Pulmonary artery endothelial cell (primary cell): ENCODE measurements at places on chromosomes 11 and 22. TPM values are rescaled to one million over a fixed set of nuclear protein-coding genes. Genes with fewer than 3 reads are reported as not detected.

PATE4 gene
- not detected in 2 replicates for total RNA-seq

GGTLC2 gene
- total RNA-seq, result not detected in 2 replicates

TMEM179B gene
- total RNA-seq, result 25.2 and 30.3 TPM in 2 replicates

HIRA gene
- 22.8 and 26.1 TPM in 2 replicates for total RNA-seq

SLC16A8 gene
- 0.20 and 0.21 TPM in 2 replicates for total RNA-seq

NEFH gene
- 1.1 and 3.8 TPM in 2 replicates for total RNA-seq

MYBPC3 gene
- total RNA-seq, result not detected in 2 replicates

OR51E2 gene
- not detected in 2 replicates for total RNA-seq

MYOD1 gene
- not detected in 2 replicates for total RNA-seq

USP2 gene
- total RNA-seq, result 0.13 and 0.14 TPM in 2 replicates

GRCh38 chr22:37870273-37870672, 21.1 kb downstream of the EIF3L start:
- no peak for DNase-seq

GRCh38 chr22:44025171-44026065, 1.3 kb downstream of the PARVB start:
- DNase-seq, result no peak

DNA sequence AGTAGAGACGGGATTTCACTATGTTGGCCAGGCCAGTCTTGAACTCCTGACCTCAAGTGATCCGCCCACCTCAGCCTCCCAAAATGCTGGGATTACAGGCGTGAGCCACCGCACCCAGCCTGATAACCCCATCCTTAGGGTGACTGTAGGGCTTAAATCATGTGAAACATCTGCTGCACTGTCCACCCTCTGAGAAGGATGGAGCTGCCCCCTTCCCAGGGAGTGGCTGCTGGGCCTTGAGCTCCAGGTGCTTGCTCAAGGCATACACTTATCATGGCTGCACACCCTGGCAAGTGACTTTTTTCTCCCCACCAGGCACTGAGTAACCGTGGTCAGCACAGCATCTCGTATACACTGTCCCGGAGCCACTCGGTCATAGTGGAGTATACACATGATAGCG, 5.3 kb downstream of the PELI3 start:
- DNase-seq, result no peak

- no peak for DNase-seq
These were observed 69.7 kb downstream of the MYO7A start for GRCh38 chr11:77197626-77198320.

- DNase-seq, result no peak
These were observed 1053.8 kb downstream of the LRRC4C start for GRCh38 chr11:40405614-40406013.

GRCh38 chr11:128549256-128549944, 38.0 kb downstream of the ETS1 start:
- no peak for DNase-seq

- no peak for DNase-seq
These were observed 96.9 kb downstream of the PDE2A start for GRCh38 chr11:72577271-72577721.

DNA sequence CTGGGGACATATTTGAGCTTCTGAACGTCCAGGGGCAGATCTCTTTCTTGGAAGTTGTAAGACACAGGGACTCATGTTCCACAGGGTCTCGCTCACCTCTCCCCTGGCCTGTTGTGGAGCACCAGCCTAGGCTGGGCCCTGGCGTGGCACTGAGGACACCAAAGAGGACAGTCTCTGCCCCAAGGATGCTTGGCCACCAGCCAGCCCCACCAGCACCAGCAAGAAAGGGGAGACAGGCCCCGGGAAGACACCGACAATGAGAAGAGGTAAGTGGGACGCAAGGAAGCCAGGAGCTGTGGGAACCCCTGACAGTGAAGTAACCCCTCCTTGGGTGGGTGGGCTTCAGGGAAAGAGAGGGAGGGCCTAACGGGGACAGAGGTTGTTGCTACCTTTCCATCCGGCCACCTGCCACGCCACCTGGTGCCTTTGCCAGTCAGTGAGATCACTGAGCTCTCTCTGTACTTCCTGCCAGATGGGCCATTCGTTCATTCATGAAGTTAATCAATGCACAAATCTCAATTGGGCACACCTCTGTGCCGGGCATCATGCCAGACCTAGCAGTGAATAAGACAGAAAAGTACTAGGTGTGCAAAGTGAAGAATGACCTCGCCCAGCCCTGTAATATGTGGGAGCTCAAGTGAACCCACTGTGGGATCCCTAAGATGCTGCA, 11.1 kb downstream of the APOL5 start:
- DNase-seq, result no peak

DNA sequence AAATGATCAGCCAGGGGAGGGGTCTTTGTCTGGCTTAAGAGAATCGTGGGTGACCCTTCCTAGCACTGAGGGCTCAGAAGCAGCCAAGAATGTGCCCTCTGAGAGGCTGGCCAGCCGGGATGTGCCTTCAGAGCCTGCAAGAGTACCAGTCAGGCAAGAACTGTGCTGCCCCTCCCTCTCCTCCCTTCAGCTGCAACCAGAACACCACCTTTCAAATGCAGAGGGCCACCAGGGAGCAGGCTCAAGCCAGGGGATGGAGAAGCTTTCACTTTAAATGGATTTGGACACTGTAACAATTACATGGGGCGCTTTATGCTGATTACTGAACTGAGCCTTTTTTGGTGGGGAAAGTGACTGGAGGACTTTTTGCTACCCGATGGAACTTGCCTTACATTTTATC, 44.9 kb upstream of the TENM4 start:
- DNase-seq, result no peak

DNA sequence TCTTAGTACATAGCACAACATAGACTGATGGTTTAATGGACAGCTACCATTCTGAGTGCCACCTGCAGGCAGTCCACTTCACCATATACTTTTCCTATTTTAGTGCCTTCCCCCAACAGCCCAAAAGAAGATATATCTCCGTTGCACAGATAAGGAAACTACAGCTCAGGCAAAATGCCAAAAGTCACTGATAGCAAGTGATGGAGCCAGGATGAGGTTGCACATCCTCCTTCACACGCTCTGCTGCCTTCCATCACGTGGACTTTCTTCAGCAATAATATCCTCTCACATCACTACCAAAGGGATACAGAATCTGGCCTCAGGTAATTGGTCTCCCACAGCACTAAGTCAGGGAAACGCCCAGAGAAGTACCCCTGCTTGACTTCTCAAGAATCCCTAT, 7.5 kb downstream of the TCF20 start:
- DNase-seq, result no peak

- DNase-seq, result no peak
These were observed 82.6 kb downstream of the CEP164 start for GRCh38 chr11:117410238-117410637.
